ENCODE measurements at places on chromosomes 12 and 14.
A peak's percentile ranks its signal among the peaks of the same experiment; 100 is the strongest.

DNA sequence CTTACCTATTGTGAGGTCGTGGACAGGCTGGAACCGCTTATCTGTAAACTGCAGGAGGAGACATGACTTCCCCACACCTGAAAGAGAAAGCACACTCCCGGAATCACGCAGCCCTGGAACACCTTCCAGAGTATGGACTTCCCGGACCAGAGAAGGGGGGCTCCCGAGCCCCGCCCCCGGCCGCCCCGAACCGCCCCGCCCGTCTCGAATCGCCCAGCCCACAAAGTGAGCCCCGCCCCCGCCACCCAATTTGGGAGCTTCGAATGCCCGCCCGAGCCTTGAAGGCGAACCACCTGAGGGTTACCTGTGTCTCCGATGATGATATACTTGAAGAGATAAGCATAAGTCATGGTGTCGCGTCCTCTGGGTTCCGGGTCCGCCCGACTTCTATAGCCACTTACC lies 235 bp downstream of the RAB2B start:
- DNase-seq, result peak; percentile 92

GRCh38 chr12:67035121-67035520 lies 234.0 kb upstream of the CAND1 start:
- no peak for DNase-seq

GRCh38 chr12:110917467-110917866 lies 2.9 kb downstream of the MYL2 start:
- peak; percentile 83 for DNase-seq

GRCh38 chr14:55620277-55620676 lies 40.3 kb downstream of the KTN1 start:
- DNase-seq, result no peak

DNA sequence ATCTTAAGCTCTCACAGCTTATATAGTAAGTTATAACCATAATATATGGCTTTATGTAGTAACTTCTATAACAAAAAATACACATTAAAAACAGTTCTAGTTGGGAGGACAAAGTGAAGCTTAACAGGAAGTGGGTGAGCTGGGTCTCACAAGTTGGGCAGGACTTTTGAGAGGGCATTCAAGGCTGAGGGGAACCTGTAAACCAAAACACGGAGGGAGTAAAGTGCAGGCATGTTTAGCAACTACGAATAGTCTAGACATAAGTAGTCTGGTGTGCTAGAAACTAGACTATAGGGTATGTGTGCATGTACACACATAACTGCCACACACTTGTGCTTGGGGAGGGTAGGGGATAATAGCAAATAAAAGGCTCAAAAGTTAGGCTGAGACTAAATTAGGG lies 14.2 kb upstream of the NEK9 start:
- no peak for DNase-seq

DNA sequence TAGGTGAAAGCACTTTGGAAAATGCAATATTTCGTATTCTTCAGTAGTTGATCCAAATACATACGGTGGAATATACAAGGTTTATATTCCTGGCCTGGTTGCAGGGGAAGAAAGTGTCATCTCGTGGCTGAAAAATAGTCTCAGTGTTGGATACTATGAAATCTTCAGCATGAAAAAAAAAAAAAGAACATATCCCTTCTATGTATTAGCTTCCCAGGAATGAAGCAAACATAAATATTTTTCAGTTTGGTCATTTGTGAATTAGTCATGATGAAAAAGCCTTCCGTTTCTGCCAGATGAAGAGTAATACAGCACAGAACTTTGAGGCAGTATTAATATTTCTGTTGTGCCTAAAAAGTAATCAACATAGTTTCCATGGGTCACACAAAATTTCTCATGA lies 36.7 kb downstream of the FLRT2 start:
- DNase-seq, result no peak

DNA sequence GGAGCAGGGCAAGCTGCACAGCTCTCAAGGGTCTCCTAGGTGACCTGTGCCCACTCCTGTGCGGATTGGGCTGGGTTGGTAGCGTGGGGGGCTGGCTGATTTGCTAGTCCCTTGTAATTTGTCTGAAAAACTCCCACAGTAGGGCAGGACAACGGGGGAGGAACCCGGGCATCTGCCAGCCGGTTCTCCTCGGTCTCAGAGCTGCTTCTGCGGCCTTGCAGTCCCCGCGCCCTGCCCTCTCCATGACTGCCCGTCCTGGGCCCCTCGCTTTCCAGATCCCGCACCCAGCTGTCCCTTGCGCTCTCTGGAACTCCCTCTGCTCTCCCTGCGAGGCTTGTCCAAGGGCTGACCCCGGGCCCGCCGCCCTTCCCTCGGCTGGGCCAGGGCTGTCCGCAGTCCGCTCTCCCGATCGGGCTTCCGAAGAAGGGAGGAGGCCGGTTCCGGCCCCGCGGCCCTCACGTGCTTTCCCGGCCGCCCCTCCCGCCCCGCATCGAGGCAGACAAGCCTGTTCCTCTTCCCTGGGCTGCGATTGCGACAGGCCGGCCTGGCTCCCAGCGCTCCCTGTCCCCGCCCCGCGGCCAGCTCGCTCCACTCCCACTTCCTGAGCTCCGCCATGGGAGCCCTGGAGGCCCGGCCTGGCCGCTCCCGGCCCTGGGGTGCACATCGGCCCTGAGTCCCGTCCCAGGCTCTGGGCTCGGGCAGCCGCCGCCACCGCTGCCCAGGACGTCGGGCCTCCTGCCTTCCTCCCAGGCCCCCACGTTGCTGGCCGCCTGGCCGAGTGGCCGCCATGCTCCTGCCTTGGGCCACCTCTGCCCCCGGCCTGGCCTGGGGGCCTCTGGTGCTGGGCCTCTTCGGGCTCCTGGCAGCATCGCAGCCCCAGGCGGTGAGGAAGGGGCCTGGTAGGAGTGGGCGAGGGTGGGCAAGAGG lies at the start of gene LTBR:
Gene LTBR (plus strand): TSS at position 591 of the 927 bp plus-strand sequence. CDS start 197 bp downstream, at position 788.
- peak; percentile 97 for DNase-seq

DNA sequence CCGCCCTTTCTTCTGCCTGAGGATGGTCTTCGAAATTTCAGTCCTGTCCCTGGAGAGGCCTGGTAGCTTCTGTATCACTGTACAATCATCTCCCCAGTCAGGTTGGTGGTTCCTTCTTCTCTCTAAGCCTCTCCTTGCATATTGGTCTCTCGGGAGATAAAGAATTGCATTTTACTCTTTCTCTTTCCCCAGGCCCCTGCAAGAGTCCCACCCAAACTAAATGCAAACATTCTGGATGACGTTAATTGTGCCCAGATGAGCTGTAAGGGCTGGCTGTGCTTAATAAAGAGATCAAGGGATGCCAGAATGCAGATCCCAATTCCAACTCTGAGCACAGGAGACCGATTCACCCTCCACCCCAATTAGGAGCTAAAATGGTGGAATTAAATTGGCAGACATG lies 835.4 kb upstream of the TMEM132C start:
- no peak for DNase-seq

DNA sequence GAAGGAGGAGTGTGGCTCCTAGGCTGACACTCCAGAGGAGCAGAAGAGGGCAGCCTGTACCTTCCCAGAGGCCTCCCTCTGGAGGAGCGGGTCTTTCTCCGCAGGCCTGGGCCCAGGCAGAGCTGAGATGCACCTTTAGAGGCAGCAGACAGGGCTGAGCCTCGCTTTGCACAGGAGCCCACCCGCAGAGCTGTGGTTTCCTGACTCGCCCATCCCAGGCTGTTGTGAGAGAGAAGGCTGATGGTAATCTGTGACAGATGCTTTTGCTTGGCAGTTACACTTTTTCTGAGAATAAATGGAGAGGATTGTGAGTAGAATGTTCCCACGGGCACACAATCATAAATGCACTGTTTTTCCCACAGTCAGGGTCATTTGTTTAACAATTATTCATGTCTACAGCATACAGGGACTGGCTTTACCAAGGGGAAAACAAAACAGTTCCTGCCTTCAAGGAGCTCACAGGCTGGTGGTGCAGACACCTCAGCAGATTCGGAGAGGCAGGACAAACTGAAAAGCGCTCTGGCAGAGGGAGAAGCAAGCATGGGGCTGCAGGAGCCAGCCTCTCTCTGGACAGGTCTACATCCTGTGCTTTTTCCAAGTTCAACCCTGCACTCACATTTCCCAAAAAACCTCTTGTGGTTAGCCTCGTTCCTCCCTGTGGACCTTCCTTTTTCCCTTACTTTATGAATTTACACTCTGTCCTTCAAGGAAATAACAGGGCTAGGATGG lies 13.9 kb downstream of the EVL start:
- no peak for DNase-seq

DNA sequence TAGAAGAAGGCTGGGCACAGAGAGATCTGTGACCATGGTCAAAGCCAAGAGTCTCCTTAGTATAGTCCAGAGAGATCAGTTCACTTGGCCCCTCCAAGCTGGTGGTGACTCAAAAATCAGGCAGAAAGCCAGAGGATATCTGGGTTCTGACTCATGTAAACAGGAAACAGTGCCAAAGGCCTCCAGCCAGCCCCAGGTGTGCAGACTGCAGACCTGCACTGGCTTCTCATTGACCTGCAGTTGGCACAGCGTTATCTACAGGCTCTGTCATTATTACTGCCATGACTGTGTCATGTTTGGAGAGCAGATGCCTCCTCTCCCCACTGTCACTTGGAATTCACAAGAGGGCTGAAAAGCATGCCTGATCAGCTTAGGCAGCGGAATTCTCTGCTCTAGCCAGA lies 295.7 kb upstream of the PRKD1 start:
- peak; percentile 92 for DNase-seq

DNA sequence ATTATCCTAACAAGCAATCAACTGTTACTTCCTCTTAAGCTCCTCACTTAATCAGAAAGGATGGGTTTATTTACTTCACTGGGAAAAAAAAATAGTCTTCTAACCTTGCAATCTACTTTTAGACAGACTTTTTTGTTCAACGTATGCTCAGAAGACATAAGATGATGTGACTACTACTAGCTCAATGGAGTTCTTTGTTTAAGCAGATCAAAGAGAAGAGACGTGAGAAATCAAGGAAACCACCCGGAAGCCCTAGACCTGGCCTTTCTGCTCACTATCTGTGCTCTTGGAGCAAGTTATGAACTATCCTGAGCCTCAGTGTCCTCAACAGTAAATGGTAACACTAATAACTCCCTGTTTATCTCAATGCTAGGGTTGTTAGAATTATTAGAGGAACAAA lies 78.5 kb downstream of the ARMH4 start:
- no peak for DNase-seq

- DNase-seq, result no peak
These were observed 177.3 kb downstream of the MYRFL start for GRCh38 chr12:70002097-70002911.

DNA sequence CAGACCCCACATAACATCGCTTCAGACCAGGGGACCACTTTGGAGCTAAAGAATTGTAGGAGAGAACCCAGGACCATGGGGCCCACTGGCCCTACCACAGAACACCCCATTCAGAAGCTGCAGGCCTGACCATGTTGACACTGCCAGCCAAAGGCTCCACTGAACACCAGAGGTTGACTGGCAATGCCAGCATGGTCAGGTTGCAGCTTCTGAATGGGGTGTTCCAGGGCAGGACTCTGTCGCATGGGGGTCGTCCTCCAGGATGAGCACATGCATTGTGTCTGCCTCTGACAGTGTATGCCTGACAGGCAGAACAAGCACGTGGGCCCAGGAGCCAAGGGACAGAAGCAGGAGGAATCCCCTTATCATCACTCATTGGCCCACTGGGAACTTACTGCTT lies 34.1 kb downstream of the DIO3 start:
- no peak for DNase-seq
